ENCODE measurements at places on chromosomes 2 and 18.

DNA sequence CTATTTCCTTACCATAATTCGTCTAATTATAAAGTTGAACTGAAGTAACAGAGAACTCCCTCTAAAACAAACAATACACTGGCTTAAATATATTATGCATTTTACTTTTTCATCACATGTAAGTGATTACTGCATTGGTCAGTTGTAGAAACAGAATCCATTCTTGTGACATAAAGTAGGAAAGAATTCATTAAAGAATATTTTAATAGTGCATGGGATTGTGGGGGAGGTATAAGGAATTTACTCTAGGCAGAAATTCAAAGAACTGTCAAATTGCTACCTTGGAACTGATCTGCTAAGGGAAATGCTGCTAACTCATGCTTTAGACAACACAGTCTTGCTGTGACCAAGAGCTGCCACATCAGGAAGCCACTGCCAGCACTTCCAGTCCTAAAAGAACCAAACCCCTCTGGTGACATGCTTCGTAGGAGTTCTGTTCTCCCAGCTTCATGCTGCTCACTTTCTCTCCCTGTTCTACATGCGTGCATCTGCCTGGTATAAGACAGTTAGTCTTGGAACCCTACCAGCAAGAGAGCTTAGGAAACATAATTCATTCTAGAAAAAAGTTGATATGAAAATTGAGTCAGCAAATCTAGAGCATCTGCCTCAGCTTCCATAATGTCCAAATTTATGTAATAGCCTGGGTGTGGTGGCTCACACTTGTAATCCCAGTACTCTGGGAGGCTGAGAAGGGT lies 1137.6 kb upstream of the NXPH2 start:
- no peak for DNase-seq

DNA sequence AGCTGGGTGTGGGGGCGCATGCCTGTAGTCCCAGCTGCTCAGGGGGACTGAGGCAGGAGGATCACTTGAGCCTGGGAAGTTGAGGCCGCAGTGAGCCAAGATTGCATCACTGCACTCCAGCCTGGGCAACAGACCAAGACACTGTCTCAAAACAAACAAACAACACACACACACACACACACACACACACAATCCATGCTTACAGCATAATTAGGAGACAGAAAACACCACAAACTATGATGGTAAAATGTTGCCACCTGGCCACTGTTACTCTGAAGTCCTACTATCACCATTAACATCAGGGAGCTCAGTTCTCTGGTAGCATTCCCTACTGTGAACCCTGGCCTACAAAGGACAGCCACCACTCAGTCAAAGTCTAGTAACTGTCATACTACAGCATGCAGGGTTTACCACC lies 18.3 kb downstream of the DNPEP start:
- no peak for DNase-seq

- DNase-seq = no peak
These were observed 116.6 kb upstream of the RBBP8 start for GRCh38 chr18:22816266-22817176.

DNA sequence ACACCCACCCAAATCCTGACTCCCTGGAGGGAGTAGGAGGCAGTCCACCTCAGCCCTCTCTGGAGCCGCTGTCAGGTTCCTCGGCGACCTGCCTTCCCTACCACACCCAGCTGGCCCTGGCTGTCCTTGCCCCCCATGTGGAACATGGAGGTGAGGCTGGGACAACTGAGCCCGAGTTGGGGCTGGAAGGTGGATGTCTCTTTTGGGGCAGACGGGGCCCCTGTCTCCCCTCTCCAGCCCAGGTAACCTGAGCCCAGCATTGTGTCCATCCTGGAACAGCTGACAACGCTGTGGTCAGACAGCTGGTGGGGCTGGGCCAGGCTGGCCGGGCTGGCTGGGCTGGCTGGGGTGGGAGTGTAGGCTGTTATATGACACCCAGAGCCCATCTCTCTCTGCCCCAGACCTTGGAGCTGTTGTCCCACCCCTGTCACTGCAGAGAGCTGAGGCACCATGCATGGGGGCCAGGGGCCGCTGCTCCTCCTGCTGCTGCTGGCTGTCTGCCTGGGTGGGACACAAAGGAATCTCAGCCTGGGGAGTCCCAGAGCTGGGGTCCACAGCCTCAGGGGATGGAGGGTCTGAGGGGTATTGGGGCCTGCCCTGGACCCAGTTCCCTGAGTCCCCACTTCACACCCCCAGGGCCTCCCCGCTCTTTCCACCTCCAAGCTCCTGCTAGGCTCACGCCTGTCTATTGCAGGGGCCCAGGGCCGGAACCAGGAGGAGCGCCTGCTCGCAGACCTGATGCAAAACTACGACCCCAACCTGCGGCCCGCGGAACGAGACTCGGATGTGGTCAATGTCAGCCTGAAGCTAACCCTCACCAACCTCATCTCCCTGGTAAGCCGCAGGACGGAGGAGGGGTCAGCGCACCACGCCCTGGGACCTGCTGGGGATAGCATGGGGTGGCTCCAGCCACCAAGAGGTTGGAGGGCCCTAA lies at the start of gene CHRNG:
Gene CHRNG (plus strand): TSS at position 395 of the 934 bp plus-strand sequence. CDS start 56 bp downstream, at position 451.
- DNase-seq = no peak

DNA sequence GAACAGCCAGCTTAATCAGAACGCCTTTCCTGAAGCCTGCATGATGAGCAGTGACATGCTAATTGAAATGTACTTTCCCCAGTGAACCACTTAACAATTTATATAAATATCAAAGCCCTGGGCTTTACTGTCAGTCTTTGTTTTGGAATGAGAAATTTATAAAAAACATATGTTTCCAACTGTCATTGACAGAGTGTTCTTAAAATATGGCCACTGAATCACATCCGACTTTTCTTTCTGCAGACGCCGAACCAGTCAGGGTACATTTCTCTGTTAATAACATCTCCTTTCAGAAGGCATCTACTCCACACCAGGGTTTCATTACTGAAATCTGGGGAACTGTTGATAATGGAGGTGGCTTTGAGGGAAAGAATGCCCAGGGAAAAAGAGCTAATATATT lies 343.7 kb downstream of the INSIG2 start:
- no peak for DNase-seq

DNA sequence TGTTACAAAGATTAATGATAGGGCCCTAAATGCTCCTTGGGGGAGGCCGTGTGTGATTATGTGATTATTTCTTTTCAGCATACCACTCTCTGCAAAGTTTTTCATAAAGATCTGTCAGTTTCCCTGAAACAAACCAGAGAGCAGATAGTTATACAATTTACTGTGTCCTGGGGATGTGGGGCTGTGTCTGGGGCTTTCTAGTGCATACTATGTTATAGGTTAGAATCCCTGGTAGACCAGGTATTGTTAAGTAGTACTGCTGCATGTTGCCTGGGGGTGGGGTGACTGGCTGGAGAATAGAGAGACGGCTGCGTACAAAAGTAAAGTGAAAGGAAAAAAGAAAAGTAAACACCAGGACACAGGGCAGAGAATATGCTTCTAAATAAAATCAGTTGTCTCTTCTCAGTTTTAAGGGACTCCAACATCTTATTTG lies 3.3 kb upstream of the CCBE1 start:
- no peak for DNase-seq

GRCh38 chr2:236633775-236634560 lies 64.3 kb downstream of the ACKR3 start:
- no peak for DNase-seq
